ENCODE measurements at places on chromosomes 11 and 22.

GRCh38 chr11:116179401-116179800, 593.4 kb downstream of the BUD13 start:
- no peak for DNase-seq

- DNase-seq, result no peak
Observed at GRCh38 chr11:96338910-96339705, 3.9 kb downstream of the MAML2 start.

GRCh38 chr22:36395055-36395849, 7.5 kb upstream of the MYH9 start:
- DNase-seq, result no peak

GRCh38 chr22:38314933-38315822, 2.1 kb downstream of the CSNK1E start:
- no peak for DNase-seq

DNA sequence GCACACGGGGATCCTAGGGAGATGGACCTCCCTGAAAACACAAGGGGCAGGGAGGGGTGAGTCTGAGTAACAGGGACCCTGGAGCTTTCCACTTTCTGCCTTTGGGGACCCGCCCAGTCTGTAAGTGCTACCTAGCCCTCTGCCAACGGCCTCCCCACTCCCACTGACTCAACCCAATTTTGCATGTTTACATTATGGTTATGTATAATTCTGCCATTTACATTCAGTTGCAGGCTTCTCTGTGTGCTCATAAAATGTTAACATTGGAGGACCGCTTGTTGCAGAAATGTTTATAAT, 105.8 kb downstream of the DSCAML1 start:
- no peak for DNase-seq

- DNase-seq, result no peak
Observed at GRCh38 chr22:37499027-37499707, 13.0 kb upstream of the MFNG start.

GRCh38 chr11:1839924-1840779, 1.4 kb downstream of the TNNI2 start:
- no peak for DNase-seq

DNA sequence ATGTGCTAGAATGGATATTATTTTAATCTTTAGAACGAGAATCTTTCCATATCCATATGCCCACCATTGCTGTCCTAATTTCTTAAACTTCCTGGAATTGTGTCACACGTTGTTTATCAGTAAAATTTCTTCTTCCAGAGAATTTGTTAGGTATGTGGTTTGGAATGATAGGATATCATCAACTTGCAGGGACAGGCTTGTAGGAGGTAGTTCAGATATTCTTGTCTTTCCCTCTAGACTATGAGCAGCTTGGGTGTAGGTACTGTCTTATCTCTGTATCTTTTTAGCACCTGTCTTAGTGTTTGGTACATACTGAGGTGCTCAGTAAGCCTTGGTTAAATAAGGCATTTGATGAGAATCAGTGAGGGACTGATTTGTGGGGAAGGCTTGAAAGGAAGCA, 3.4 kb downstream of the CTNND1 start:
- no peak for DNase-seq

GRCh38 chr11:33944693-33945424, 53.0 kb upstream of the LMO2 start:
- DNase-seq, result no peak

DNA sequence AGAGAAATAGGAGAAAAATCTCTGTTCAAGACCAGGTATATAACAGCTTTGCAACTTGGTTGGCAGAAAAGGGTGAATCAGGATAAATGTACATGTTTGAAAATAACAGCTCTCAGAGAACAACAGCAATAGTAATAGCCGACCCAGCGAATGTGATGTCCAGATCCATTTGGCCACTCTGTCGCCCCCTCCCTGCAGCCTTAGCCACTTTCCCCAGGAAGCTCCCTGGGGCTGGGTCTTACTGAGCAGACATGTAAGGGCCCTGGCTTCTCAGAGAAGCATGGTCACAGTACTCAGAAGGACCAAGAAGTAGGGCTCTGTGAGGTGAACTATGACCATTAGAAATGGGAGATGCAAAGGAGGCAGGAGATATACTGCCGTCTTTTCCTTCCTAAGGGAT, 154.1 kb upstream of the SNX19 start:
- DNase-seq, result no peak

DNA sequence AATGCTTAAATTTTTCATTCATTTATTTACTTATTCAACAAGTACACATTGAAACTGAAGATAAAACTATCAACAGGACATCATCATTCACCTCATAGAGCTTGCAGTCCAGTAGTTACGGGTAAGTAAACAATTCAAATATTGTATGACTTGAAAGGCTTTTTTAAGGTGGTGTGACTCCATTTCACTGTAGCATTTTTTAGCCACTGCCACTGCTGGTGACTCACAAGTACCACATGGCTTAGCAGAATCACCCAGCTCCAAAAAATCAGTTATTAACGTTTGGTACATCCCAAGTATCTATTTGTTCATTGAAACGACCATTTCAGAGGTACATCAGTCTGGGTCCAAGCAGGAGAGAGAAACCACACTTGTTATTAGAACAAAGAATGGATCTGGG, 427.9 kb upstream of the DDI1 start:
- DNase-seq, result no peak
